ENCODE measurements at places on chromosomes 6 and 20.

DNA sequence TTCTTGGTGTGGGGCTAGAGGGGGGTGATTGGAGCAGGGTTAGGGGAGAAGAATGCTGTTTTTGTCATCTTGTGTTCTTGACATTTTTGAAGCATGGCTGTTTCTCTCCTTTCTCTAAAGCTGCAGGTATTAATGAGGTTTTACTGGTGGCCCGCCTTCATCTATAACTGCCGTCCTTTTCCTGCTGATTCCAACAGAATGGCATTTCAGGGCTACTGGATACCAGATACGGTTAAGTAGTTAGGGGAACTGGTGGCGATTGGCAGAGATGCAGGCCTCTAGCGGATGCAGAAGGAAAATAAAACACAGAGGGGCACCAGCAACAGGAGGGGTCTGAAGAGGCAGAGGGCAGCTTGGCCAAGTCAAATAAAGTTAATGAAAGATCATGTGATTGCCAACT is 89.7 kb upstream of the EEF1E1 start:
- DNase-seq = no peak

GRCh38 chr6:76221525-76221924 is 149.1 kb upstream of the IMPG1 start:
- DNase-seq = no peak

GRCh38 chr6:15317251-15317650 is 71.4 kb downstream of the JARID2 start:
- no peak for DNase-seq

DNA sequence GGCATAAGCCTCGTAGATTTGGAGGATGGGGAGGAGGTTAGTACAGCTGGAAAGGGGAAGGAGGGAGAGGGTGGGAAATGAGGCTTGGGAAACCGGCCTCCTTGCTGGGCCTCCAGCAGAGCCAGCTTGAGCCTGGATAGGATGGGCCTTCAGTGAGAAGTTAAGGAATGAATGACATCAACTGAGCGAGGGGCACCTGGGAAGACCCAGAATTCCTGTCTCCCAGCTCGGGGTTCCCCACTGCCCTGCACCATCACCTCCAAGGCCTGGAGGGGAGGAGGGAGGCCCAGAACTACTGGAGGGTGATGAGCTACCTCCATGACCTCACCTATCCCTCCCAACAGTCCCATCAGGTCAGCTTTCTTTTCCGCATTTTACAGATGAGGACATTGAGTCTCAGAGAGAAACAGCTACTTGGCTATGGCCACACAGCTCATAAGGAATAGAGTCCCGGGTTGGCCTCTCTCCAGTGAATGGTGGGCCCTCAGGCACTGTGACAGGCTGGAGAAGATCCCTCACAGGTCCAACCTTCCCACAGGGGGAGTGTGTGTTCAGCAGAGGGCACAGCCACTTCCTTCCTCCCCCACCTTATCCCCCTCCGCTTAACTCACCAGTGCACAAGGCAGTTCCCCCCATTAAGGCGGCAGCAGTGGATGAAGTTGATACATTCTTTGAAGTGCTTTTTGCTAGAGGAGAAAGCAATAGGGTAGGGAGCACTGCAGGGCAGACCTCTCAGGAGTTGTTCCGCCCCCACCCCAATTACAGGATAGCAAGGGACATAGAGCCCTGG is 6.8 kb downstream of the DUSP15 start:
- no peak for DNase-seq

DNA sequence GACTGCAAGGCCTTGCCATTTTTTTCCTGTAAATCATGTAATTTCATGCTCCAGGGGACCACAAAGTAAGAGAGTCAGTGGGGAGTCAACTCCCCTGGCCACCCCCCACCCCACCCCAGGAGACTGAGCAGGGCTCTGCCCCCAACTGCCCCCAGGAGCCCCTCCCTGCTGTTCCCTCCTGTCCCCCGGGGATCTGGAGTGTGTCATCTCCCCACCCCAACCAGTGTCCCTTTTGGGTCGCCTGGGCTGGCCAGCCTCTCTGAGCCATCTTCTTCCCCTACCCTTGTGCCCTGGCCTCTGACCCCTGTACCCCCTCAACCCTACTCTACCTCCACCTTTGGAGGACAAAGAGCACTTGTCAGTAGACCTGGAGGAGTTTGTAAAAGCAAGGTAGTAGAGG is 29.4 kb downstream of the FOXP4 start:
- no peak for DNase-seq

- no peak for DNase-seq
Observed at GRCh38 chr6:37119387-37119886, 50.5 kb upstream of the PIM1 start.

- no peak for DNase-seq
Observed at GRCh38 chr6:19380293-19380692, 456.9 kb upstream of the ID4 start.

GRCh38 chr6:78505178-78505577 is 362.2 kb upstream of the IRAK1BP1 start:
- DNase-seq = no peak

- DNase-seq = no peak
Observed at GRCh38 chr6:51261691-51262090, 443.0 kb downstream of the TFAP2B start.

- DNase-seq = no peak
Observed at GRCh38 chr6:15508441-15508871, 154.4 kb downstream of the DTNBP1 start.

DNA sequence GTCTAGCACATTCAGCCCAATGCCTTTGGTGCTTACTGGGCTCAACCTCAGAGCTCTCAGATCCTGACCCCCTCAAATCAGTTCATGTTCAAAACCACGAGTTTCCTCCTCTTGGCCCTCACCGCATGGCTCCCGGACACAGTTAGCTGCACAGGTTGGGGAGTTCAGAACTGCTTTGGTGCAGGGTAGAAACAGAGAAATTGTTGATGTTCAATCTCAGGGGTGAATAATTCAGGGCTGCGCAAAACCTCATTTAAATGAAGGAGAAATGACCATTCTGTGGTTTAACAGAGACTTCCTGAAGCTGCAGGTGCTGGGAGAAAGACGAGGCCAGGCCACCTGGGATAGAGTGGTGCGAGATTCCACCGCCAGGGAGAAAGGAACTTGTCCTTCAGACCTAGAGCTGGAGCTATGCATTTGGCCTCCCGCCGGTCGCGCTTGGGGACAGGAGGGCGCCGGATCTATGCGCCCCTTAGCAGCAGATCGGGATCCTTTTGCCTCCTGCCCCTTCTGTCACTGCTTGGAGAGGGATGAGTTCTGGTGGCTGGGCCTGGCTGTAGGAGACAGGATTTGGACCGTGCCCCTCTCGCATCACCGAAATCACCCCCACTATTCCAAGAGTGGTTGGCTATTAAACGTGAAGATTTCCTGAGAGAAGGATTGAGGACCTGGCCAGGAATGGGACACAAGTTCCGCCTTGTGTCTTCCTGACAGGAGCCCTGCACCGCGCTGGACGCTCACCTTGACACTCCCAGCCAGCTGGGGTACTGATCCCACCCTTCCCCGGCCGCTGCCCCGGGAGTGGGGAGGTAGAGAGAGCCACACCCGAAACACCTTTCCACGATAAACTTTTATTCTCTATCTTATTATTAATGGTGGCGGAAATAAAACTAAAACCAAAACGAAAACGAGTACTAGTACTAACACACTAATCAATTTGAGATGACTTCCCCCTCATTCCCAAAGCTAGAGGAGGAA is 767 bp upstream of the PAX1 start:
- no peak for DNase-seq

Measured in effector CD8-positive, alpha-beta T cell (primary cell).